ENCODE measurements at places on chromosomes 11 and 22.

GRCh38 chr11:129935723-129936122 lies 40.3 kb upstream of the NFRKB start:
- no peak for DNase-seq

DNA sequence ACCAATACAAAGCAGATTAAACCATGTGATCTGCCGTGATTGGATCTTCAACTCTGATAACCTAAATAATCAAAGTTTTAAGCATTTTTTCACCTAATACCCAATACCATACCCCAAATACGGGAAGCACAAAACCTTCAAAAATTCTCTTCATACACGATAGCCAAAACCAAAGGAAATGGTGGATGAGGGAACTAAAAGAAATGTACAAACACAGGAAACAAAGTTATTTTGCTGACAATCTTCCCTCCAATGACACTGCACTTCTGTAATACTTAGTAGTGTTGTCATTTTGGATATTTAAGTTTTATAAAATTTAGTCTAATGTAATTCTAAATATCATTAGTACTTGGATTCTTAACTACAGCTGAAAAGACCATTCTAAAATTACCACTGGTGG lies 27.0 kb downstream of the CSTF3 start:
- no peak for DNase-seq

DNA sequence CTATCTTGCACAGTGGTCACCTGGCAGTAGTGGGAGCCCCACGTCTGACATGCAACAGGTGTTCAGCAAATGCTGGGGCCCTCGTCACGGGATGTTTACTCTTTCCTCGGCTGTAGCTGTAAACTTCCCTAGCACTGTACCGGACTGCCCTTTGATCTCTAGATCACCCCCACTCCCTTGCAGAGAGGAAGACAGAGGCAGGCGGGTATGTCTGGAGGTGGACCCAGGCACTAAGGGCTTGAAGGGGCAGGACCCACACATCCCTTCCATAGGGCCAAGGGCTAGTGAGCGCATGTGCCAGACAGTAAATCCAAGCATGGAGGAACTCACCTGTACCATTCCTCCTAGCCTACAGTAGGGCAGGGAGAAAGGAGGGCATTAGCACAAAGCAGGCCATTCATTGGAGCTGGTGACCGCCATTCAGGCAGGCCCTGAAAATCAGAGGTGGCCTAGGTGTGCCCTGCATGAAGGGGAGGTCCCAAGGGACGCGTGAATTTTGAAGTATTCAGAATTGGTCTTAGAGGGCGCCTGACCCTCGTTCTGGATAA lies 1.9 kb upstream of the SMTN start:
- DNase-seq = no peak

GRCh38 chr11:45444796-45445195 lies 158.7 kb upstream of the SYT13 start:
- no peak for DNase-seq

GRCh38 chr22:41831383-41831782 lies 1.5 kb upstream of the SREBF2 start:
- DNase-seq = no peak

- peak; percentile 77 for DNase-seq
Observed at GRCh38 chr11:111206472-111206871, 39.1 kb upstream of the POU2AF2 start.

- no peak for DNase-seq
Observed at GRCh38 chr11:109148669-109149068, 273.3 kb upstream of the C11orf87 start.

DNA sequence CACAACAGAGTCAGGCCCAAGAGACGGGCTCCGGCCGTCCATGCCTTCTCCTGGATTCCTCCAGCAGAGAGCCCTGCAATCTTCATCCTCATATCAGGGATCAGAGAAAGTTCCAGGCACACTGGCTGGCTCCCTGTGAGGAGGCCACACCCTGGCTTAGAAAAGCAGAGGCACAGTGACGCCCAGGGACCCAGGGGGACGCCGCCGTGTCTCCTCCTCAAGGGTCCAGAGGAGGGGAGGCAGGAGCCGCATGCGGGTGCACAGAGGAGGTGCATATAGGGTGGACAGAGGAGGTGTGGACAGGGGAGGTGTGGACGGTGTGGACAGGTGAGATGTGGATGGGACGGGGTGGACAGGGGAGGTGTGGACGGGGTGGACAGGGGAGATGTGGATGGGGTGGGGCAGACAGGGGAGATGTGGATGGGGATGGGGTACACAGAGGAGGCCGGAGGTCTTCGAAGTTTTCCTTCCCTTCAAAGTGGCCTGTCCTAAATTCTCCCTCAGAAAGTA lies 1521.9 kb downstream of the BRD1 start:
- DNase-seq = no peak

GRCh38 chr11:7973011-7973410 lies 7.8 kb upstream of the NLRP10 start:
- no peak for DNase-seq

GRCh38 chr22:40709752-40710413 lies 30.6 kb downstream of the MCHR1 start:
- DNase-seq = no peak

DNA sequence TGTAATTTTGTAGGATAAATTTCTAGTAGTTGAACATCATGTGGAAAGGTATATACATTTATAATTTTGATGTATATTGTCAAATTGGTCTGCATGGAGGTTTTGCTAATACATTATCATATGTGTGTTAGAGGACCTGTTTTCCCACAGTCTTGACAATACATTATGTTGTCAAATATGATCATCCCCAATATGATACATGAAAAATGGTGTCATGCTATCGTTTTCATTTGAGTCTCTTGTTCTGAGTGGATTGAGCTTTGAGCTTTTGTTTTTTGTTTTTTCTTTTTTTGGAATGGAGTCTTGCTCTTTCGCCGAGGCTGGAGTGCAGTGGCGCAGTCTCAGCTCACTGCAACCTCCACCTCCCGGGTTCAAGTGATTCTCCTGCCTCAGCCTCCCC lies 14.1 kb upstream of the CNTF start:
- DNase-seq = no peak

DNA sequence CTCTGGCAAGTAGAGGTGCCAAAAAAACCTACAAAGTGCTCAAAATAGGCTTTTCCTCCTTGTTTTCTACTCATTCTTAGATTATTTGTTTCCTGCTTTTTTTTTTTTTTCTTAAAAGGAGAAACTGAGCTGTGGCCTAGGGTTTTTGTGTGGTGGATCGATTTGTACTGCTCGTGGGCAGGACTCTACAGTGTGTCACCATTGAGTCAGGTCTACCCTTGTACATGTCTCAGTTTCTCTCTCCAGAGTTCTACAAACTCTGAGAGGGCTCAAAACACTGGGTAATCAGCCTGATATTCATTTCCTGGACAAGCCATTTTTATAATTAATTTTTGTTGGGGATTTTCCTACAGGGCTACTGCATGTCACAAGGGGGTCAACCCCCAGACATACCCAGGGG lies 5.2 kb upstream of the CASP4 start:
- DNase-seq = no peak

- no peak for DNase-seq
Observed at GRCh38 chr22:43841742-43842141, 20.6 kb downstream of the SULT4A1 start.

- DNase-seq = peak; percentile 79
Observed at GRCh38 chr11:44899959-44900358, 50.7 kb downstream of the TP53I11 start.

DNA sequence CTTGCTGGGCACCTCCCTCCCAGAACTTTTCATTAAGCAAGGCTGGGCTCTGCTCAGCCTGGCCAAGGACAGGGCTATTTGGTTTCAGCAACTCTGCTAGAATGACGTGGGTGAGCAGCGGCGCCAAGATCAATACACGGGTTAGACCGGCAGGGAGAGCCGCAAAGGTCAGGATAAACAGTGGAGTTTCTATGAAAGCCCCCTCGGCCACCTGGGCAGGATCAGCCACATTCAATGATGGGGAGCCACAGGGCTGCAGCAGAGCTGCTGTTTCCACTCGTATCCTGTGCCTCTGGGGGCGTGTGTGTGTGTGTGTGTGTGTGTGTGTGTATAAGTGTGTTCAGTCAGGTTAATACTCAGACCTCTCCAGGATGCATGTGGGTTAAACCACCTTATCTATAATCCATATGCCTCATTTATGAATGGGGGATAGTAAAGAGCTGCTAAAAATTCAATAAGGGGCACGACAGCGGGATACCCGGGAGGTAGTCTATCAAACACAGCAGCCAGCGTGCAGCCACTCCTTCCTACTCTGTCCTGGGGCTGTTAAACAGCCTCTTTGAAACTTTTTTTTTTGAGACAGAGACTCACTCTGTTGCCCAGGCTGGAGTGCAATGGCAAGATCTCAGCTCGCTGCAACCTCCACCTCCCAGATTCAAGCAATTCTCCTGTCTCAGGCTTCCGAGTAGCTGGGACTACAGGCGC lies 34.8 kb downstream of the MYH9 start:
- no peak for DNase-seq

Measured in AG08395 (cell line).